GM19239 (cell line): ENCODE measurements at places on chromosomes 2 and 18.

DNA sequence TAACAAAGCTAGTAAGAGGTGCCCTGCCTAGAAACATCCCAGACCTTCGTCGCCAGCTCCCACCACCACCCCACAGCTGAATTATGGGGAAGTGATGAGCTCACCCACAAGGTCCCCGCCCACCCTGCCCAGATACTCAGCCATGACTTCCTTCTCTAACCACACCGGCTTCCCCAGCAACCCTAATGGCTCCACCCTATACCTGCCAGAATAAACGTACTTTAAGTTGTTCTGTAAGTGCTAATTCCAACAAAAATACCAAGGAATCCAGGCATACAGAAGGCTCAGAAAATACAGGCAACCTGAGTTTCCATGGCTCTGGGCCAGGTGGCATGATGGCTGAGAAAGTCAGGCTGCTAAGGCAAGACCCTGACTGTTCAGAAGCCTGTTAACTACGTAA, 39.1 kb downstream of the TMEM163 start:
- DNase-seq, result no peak

DNA sequence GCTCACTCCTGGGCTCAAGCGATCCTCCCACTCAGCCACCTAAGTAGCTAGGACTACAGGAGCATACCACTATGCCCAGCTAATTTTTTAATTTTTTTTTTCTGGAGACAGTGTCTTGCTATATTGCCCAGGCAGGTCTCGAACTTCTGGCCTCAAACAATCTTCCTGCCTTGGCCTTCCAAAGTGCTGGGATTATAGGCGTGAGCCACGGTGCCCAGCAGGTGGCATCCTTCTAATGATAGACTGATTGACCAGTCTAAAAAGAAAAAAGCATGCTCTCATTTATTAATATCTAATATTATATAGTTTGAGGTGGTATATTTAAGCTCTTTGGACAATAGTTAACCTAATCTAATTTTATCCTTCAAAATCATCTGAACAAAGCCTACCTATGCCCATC, 198.6 kb downstream of the CAMKMT start:
- DNase-seq, result no peak

GRCh38 chr18:48673456-48673852, 134.6 kb downstream of the CTIF start:
- DNase-seq, result no peak

- no peak for DNase-seq
These were observed 258.8 kb downstream of the GPD2 start for GRCh38 chr2:156695020-156695419.

- DNase-seq, result no peak
These were observed 2.1 kb downstream of the KLHL14 start for GRCh38 chr18:32770666-32771168.

DNA sequence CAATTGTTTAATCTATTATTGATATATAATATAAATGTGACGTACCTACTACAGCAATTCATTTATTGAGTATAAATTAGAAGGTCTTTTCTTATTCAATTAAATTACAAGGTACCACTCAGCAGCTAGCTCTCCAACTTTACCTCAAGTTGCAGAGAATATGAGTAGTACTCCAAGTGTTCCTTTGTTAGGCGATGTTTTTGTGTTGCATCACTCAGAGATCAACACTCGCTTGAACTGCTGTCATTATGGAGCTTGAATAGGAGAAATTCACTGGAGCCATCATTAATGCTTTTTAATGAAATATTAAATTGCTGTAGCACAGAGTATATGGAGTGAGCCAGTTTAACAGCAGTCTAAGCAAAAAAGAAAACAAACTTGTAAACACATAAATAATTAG, 320.0 kb downstream of the FSIP2 start:
- DNase-seq, result no peak

- DNase-seq, result no peak
These were observed 60.7 kb upstream of the AQP4 start for GRCh38 chr18:26926066-26926675.

DNA sequence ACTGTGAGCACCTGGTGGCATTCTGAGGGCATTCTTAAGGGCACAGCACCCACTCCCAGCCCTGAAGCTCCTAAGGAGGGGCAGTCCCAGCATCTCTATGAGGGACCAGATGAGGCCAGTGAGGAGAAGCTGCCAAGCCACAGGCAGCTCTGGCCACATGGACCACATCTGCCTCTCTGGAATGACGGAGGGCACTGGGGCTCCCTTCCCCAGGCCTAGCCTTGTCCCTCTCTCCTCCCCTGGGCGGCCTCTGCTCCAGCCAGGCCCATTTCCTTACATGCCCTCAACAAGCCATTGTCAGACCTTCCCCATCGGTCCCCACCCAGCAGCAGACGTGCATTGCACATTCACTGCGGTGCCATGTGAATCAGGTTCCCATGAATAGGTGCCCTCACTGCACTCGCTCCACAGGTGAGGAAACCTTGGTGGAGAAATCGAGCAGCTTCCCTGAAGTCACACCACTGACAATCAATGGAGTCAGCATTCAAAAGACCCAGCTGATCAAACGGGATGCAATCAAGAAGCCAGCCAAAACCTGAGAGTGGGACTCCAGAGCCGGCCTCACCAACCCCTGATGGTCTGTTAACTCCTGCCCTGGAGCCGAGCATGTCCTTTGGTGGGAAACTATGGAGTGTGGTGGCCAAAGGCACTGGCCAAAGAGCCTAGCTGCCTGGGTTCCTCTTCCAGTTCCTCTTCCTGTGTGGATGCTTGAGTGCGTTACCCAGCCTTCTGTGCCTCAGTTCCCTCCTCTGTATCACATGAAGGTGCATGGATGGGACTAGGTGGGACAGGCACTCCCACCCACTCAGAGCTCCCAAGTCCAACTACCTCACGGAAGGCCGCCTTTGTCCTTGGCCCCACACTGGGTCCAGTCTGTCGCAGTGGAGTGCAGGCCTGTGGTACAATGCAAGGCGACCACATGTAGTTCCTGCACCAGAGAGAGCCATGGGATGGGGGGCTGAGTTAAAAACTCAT, 147.3 kb downstream of the ZFP36L2 start:
- DNase-seq, result no peak

- DNase-seq, result no peak
These were observed 285.1 kb downstream of the MBD5 start for GRCh38 chr2:148306027-148306426.

- DNase-seq, result no peak
These were observed 107.5 kb downstream of the STK39 start for GRCh38 chr2:168139852-168140251.

GRCh38 chr18:10124967-10125366, 211.2 kb downstream of the VAPA start:
- no peak for DNase-seq

GRCh38 chr2:42063431-42064171, 15.8 kb downstream of the PKDCC start:
- DNase-seq, result no peak

GRCh38 chr2:106306387-106306786, 112.3 kb upstream of the UXS1 start:
- DNase-seq, result no peak

DNA sequence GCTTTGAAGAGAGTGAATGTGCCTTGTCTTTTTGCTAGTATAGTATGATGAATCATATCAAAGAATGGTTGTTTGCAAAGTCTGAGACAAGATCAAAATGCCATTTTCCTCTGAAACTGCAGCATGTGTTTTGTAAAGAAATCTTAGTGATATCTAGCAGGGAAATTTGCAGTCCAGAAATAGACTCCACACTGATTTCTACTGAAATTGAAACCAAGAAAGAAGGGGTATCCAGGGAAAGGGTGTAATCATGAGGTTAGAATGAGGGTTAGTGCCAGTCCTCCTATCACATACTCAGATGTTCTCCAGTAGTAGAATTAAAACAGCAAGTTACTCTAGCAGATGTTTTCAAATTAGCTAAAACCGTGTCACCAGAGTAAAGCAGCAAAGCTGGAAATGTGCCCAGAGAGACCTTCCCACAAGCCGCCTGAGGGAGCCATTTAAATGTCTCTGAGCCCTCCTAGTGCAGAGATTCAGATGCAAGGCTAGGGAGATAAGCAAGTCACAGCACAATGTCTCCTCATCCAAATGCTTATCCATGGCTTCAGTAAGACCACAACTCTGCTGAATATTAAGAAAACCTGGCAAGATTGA, 4.9 kb downstream of the DLGAP1 start:
- DNase-seq, result no peak

- peak; percentile 6 for DNase-seq
These were observed 101.9 kb downstream of the GPD2 start for GRCh38 chr2:156538083-156538504.
